ENCODE measurements at places on chromosomes 12 and 14.

GRCh38 chr14:61620130-61620946 lies 75.0 kb upstream of the HIF1A start:
- no peak for DNase-seq

DNA sequence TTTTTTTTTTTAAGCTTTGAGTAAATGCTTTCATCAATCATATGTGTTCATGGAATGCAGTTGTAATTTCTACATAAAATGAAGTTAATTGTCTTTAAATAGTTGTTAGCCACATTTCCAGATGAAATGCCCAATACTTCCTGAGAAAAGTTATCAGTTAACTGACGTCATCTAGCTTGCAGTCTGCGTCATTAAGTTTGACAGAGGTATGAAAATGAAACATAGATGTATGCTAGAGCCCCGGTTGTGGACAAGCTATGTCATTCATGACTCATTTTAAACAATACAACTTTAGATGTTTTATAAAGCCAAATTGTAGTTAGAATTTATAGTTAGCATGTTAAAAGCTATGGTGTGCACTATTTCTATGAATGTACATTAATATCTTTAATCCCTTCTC lies 90.7 kb downstream of the PLEKHA5 start:
- peak; percentile 48 for DNase-seq

DNA sequence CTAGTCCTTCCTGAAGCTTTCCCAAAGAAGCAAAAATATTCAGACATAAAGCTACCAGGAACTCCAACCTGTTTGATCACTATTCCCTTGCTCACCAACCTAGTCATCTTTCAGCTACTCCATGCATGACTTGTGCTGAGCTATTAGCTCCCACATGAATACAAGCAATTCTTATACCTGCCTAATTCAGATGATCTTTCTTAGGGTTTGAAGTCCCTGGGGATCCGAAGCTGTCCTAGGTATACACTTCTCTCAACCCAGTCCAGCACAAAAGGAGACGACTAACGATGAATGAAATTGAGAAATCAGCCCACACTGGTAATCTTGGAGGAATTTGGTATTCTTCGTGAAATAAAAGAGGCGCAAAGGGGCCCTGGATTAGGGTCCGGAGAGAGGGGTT lies 631 bp upstream of the PTGR2 start:
- no peak for DNase-seq

GRCh38 chr12:129619271-129619670 lies 284.6 kb downstream of the TMEM132D start:
- DNase-seq = no peak

DNA sequence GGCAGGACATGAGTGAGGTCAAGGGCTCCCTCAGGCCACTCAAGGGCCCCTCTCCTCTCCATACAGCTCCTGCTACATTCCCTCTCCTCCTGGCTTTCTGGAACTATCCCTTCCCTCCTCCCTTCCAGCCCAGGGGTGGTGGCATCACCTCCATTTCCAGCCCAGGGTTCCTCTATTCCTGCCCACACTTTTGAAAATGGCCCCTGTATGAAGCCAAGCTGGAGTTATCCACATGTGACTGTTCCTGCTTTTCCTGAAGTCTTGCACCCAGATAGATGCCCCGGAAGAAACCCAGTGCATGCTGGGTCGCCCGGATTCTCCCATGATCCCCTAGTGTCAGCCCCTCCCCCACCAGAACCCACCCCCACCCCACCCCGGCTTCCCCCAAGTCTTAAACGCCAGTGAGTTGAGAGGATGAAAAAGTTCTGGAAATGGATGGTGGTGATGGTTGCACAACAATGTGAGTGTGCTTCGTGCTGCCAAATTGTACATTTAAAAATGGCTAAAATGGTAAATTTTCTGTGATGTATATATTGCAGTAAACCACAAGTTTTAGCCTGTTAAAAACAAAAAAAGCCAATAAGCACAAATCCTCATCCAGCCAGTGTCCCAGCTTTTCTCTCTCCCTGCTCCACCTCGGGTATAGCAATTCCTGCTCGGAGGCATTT lies 136.9 kb downstream of the SCARB1 start:
- DNase-seq = no peak

DNA sequence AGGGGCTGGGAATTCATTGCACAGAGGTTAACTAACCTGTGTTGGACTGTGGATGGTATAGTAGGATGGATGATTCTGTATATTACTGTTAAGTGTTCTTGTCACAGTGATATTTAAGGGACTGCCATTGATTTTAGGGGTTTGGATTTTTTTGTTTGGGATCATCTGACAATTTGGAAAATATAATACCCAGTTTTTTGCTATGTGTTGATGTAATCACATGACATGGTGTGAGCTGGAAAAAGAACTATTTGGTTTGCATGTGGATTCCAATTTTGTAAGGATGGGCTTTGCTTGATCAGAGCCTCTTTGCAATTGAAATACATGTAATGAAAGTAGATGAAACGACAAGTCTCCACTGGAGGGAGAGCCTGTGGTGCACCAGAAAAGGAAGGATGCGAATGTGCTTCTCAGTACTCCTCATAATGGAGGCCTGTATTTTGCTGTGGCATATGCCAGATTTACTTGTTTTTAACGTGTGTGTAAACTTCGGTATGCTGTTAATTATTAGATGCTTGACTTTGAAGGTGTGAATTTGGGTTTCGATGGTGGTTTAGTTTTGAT lies 2.7 kb downstream of the DYRK2 start:
- no peak for DNase-seq

DNA sequence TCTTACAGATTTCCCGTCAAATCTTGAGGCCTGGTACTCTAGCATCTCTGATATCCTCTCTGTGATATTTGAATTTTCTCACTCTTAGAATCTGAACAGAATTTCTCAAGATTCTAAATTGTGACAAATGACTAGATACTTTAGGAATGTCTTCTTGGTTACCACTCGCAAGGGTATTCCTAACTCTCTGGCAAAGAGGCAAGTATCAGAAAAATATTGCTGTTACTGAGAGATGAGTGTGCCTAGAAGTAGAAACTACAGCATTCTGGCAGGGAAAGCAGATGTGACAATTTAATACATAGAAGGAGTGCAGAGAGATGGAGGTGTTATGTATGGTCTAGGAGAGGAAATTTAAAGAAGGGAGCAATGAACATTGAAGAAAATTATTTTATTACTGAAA lies 467.8 kb downstream of the LRIG3 start:
- no peak for DNase-seq

DNA sequence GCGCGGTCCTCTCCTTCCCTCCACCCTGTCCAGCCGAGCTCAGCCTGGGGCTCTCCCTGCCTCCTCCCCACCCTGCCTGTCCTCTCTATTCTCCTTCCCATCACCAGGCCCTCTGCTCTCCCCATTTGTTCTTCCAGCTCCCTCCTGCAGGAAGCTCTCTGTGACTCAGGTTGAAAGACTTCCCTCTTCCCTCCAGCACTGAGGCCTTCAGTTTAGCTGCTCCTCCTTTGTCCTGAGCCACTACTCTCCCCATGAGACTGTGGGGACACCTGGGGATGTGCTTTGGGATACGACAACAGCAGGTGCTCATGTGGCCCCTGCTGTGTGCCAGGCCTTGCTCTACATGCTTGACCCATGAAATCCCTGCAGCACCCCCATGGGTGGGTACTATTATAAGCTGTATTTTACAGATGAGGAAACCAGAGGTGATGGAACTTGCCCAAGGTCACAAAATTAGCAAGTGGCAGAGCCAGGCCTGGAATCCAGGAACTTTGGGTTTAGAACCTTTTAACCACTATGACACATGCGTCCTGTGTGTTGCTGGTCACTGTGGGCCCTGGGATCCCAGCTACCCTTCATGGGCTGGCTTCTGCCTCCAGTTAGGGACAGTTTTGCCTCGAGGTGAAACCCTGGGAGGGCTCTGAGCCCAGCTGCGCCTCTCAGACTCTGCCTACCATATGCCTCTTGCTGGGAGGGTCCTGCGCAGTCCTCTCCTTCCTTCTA lies 5.5 kb downstream of the KRT80 start:
- DNase-seq = peak; percentile 82

GRCh38 chr14:35261774-35262173 lies 30.4 kb upstream of the PSMA6 start:
- no peak for DNase-seq
